Gastroesophageal sphincter (tissue), 4 donors: ENCODE measurements at places on chromosomes 3 and 15. TPM values are rescaled to one million over a fixed set of nuclear protein-coding genes. Genes with fewer than 3 reads are reported as not detected.

Gene ITPKA
- total RNA-seq: 0.85 TPM

Gene LTK
- 0.54 TPM for total RNA-seq

- ATAC-seq: no peak
These were observed 20.1 kb upstream of the PRR20G start for GRCh38 chr3:127307916-127308315.

GRCh38 chr3:143928056-143928455 is 43.6 kb upstream of the DIPK2A start:
- no peak for ATAC-seq

DNA sequence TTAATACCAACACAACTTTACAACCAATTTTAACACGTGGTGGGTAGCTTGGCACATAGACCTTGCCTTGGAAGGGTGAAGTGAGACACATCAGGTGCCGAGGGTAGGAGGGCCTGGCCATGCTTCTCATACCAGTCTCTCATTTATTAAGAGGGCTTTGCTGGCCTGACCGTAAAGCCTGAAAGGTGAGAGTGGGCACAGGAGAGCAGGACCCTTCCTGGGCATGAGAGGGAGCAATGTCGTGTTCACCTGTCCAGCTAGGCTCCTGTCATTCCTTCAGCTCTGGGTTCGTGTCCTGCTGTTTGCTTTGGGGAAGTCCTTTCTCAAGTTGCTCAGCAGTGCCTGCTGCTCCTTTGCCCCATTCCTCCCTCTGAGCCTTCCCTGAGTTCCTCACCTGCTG is 294.4 kb downstream of the EPHB1 start:
- no peak for ATAC-seq

GRCh38 chr3:33658039-33658438 is 60.0 kb downstream of the CLASP2 start:
- ATAC-seq: no peak

- ATAC-seq: no peak
These were observed 28.1 kb upstream of the CTDSPL start for GRCh38 chr3:37833302-37834186.

- ATAC-seq: no peak
These were observed 130.8 kb downstream of the VPS8 start for GRCh38 chr3:184942735-184943134.

DNA sequence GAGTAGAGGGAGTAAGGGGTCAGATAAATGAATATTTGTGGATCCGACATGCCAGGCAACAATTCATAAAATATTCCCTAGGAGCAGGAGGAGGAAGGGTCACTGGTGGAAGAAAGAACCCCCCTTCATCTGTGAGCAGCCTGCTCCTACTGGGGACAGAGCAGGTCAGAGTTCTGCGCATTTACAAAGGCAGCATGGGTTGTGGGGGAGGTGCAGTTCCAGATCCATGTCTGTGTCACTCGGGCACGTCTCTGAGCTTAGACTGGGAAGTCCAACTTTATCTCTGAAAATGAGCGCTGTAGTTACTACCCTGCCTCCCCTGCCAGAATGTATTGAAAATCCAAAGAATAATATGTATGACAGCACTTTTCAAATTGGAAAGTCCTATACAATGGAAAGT is 115.2 kb downstream of the GABRG3 start:
- no peak for ATAC-seq

- ATAC-seq: no peak
These were observed 420.9 kb downstream of the MAGI1 start for GRCh38 chr3:65617787-65618186.

DNA sequence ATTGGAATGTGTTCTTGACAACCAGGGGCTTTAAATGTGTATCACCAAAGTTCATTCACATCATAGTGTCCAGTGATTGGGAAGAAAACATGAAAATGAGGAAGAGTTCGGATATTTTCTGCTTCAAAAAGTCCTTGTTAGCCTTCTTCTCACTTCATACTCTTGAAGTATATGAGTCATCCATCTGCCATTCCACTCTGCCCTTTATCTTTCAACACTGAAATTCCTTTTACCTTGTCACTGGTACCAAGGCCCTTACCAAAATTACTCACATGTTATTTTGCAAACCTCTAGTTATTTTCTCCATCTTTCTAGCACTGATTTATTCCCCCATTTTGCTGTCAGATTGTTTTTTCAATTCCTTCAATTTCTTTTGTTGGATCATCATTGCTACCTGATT is 32.5 kb downstream of the OR5H15 start:
- no peak for ATAC-seq
